ENCODE measurements at places on chromosomes 1 and 21.

DNA sequence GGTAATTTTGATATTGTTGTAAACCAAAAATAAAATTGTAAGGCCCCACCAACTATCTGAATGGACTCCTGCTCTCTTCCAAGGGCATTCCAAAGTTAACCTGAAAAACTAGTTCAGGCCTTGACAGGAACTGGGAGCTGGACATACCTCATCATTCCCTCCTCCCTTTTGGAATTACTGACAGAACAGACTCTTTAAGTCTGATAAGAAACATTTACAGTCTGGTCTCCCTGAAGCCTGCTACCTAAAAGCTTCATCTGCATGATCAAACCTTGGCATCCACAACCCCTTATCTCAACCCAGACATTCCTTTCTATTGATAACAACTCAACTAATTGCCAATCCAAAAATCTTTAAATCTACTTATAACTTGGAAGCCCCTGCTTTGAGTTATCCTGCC lies 123.8 kb downstream of the TLR5 start:
- no peak for DNase-seq

- no peak for DNase-seq
Observed at GRCh38 chr1:2119886-2120285, 69.7 kb downstream of the PRKCZ start.

- no peak for DNase-seq
Observed at GRCh38 chr1:205124726-205125125, 2.9 kb upstream of the RBBP5 start.

GRCh38 chr1:36481091-36481490 lies 1.6 kb downstream of the CSF3R start:
- no peak for DNase-seq

DNA sequence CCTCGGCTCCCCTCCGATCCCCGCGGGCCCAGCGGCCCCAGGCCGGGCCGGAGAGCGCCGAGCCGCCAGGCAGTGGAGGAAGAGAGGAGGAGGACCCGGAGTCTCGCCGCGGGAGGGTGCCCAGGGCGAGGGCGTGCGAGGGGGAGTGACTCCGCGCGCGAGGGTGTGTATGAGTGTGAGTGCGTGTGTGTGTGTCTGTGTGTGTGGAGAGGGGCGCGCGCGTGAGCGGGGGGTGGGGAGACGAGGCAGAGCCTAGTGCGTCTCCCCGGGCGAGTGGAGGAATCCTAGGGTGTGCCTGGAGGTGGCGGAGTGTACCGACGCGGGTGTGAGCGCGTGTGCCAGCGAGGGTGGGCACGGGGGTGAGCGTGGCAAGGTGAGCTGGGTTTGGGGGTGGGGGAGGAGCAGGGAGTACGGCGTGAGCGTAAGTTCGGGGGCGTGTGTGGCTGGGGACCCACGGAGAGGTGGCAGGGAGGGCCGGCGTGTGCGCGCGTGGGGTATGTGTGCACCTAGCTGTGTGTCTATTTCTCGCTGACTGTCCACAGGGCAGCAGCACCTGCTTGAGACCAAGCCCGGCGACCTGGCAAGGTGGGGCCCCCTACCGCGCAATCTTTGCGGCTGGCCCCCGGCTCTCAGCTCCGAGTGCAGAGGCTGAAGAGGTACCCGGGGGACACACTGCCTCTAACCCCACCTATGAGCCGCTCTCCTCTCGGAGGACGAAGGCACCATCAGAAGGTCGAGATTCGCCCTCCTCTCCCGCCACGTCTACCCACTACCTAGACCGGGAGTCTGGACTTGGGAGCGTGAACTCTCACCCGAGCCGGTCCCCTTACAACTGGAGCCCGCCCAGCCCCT lies 784 bp upstream of the KCND3 start:
- DNase-seq, result no peak

DNA sequence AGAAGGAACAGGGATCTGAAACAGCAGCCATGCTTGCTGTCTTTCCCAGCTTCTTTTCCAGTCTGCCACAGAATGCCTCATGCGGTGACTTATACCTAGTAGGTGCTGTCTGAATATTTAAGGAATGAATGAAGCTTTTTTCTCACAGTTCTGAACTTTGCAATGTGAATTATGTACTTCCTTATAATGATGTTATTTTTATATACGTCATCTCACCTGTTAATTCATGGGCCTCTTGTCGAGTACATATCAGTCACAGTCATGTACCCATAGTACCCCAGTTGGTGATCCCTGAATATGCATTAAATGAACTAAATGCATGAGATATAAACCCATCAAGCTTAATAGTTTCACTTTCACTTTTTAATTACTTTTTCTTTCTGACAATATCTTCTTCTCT lies 132.7 kb downstream of the NTNG1 start:
- no peak for DNase-seq

- DNase-seq, result no peak
Observed at GRCh38 chr1:229428256-229428655, 5.6 kb downstream of the ACTA1 start.

DNA sequence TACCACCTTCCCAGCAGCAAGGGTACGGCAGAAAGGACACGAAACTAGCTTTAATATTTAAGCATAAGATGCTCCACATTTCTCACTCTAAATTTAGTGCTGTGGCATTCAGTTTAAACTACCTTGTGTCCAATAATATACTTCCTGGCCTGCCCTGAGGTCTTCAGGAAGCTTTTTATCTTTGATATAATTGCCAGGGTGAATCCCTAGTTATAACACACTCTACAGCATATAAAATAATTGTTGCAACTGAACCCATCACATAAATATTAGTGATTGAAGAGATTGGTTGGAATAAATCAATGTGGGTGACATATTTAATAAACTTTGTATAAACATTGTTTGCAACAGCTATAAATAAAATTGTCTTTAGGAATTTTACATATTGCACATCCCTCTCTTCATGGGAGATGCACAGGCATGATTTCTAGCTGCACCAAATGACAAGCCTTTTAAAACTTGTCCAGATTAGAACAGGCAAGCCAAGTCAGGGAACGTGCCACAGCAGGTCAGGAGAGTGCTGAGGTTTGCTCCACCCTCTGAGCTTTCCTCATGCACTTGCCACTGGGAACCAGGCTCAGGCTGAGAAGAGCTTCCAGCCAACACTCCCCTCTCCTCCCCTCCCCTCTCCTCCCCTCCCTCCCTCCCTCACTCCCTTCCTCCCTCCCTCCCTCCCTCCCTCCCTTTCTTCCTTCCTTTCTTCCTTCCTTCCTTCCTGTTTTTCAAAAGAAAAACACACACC lies 623.2 kb upstream of the PKN2 start:
- DNase-seq, result no peak

DNA sequence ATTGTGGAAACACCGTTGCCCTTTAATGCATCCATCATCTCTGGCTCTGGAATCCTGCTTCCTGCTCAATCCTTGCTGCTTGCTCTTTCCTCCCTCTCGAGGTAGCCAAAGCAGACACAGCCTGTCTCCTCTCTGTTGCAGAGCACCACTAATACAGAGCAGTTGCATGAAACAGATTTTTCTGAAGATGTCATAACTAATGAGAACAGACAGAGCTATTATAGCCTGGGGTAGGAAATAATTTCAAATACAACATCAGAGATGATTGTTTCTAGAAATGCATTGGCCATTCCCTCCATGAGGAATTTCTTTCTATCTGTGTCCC lies 23.3 kb upstream of the ACBD6 start:
- no peak for DNase-seq

GRCh38 chr1:164703463-164703862 lies 144.5 kb downstream of the PBX1 start:
- no peak for DNase-seq

GRCh38 chr1:244837597-244838258 lies 2.3 kb downstream of the COX20 start:
- DNase-seq, result no peak

GRCh38 chr1:96808191-96808590 lies 86.6 kb downstream of the PTBP2 start:
- DNase-seq, result no peak

GRCh38 chr1:16153999-16154673 lies 1.7 kb downstream of the EPHA2 start:
- no peak for DNase-seq

- no peak for DNase-seq
Observed at GRCh38 chr1:177103005-177103852, 61.3 kb downstream of the ASTN1 start.

DNA sequence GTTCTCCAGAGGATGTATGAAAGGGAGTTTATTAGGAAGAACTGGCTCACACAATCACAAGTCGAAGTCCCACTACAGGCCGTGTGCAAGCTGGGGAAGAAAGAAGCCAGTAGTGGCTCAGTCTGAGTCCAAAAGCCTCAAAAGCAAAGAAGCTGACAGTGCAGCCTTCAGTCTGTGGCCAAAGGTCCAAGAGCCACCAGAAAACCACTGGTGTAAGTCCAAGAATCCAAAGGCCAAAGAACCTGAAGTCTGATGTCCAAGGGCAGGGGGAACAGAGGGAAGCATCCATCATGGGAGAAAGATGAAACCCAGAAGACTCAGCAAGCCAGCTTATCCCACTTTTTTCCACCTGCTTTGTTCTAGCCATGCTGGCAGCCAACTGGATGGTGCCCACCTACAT lies 21.4 kb upstream of the CEP350 start:
- DNase-seq, result no peak

GRCh38 chr21:39182484-39183271 lies 573 bp downstream of the PSMG1 start:
- no peak for DNase-seq

GRCh38 chr1:93757256-93758036 lies 75.8 kb upstream of the BCAR3 start:
- DNase-seq, result no peak

DNA sequence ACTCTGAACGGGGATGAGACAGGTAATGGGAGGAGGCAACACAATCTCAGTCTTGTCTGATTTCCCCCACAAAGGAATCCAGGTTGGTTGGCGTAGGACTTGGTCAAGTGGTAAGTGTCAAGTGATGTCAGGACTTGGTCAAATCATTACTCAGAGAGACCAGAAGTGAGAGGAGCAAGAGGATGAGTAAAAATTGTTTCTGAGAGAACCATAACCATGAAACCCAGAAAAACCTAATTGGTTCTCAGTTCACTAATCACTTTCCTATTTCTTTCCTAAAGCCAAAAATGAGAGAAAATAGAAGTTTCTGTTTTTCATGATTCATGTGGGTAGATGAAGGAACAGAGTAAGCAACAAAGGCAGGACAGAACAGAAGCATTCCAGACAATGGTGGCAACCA lies 5.0 kb downstream of the PHC2 start:
- no peak for DNase-seq

DNA sequence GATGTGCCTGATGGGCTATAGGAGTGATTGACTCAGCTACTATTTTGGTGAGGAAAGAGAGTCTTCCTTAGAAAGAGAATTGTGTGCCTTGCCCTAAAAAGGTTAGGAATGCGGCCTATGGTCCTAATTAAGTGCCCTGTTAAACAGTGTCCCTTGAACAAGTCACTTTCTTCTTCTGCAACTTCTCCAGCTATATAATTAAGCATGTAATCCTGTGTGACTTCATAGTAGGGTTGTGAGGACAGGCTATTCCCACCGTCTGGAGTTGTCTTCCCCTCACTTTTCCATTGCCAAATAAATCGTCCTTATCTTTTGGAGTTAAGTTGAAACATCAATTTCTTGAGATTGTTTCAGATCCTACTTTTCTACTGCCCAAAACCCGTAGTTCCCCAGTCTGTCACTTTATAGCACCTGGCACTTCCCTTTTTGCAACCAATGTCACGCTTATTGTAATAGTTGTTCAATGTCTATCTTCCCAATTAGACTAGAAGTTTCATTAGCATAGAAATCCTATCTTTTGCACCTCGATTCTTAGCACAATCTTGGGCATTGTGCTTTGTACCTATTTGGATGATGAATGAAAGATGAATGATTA lies 27.6 kb upstream of the SLC16A1 start:
- no peak for DNase-seq

GRCh38 chr1:161919229-161919628 lies 104.4 kb downstream of the OLFML2B start:
- no peak for DNase-seq

GRCh38 chr1:205435578-205436573 lies 14.0 kb upstream of the LEMD1 start:
- no peak for DNase-seq

DNA sequence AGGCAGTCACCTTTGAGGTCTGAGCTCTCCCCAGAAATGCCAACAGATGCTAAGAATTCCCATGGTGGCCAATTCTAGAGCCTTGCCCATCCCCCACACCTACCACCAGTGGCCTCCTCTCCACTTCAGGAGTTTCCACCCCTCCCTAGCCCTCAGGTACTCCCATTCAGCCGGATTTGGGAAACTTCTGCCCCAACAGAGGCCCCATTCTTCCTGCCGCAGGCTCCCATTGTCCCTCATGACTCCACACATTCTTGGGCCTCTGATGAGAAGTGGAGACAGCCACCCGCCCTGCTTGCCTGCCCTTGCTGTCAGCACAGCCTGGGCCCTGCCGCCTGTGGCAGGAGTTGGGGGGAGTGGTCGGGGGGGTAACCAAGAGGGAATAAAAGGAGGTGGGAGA lies 4.6 kb downstream of the BLACAT1 start:
- DNase-seq, result no peak

GRCh38 chr1:79929356-79929755 lies 922.8 kb upstream of the ADGRL4 start:
- no peak for DNase-seq

- DNase-seq, result no peak
Observed at GRCh38 chr1:179828554-179829110, 49.0 kb downstream of the TOR1AIP2 start.

- peak; percentile 88 for DNase-seq
Observed at GRCh38 chr1:180178511-180179161, 24.0 kb downstream of the QSOX1 start.

GRCh38 chr1:26378088-26378878 lies 5.7 kb upstream of the ZNF683 start:
- peak; percentile 90 for DNase-seq

DNA sequence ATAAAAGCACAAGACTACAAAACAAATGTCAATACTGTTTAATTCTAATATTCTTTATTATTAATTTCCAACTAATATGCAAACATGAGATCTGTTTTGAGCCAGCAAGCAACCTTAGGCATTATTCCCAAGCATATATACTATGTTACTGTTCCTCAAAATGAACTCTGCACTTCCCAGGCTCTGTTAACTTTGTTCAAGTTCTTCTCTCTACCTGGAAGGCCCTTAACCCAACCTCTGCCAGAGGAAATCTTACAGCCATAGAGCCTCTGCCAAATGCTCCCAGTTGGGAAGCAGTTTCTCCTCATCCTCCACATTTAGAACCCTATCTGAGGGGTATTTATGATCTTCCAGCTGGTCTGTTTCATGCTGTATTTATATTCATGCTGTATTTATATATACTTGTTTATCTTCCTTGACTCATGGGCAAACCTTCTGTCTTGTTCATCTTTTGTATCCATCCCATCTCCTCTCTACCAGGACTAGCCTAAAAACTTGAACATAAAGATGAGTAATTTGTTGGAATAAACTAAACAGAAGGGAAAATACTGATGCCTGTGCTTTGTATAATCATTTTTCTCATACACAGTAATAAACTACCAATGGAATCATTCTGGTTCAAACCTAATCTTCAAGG lies 5.3 kb downstream of the IVNS1ABP start:
- DNase-seq, result no peak

DNA sequence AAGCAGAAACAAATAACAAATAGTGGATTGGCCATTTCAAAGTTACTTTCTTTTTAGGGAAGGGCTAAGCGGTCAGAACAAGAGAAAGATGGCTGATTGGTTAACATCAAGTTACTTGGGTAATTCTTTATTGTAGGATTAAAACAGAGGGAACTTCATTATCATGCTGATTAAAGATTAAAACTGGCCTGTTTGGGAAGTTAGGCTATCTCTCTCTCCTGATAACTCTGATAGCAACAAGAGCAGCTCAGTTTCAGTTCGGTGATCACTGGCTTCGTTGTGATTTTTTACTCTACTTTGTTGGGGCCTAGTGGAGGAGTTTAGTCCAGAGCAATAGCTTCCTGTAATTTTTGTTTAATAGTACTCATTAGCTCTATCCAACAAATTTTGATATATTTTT lies 20.5 kb upstream of the COP1 start:
- no peak for DNase-seq

GRCh38 chr1:204128964-204129896 lies 22.6 kb downstream of the ETNK2 start:
- DNase-seq, result peak; percentile 81
